ENCODE measurements at places on chromosomes 1 and 21.

- DNase-seq: no peak
Measured at GRCh38 chr21:39088031-39088370, 95.2 kb downstream of the PSMG1 start.

- no peak for DNase-seq
Measured at GRCh38 chr1:56045062-56045461, 534.3 kb downstream of the PLPP3 start.

DNA sequence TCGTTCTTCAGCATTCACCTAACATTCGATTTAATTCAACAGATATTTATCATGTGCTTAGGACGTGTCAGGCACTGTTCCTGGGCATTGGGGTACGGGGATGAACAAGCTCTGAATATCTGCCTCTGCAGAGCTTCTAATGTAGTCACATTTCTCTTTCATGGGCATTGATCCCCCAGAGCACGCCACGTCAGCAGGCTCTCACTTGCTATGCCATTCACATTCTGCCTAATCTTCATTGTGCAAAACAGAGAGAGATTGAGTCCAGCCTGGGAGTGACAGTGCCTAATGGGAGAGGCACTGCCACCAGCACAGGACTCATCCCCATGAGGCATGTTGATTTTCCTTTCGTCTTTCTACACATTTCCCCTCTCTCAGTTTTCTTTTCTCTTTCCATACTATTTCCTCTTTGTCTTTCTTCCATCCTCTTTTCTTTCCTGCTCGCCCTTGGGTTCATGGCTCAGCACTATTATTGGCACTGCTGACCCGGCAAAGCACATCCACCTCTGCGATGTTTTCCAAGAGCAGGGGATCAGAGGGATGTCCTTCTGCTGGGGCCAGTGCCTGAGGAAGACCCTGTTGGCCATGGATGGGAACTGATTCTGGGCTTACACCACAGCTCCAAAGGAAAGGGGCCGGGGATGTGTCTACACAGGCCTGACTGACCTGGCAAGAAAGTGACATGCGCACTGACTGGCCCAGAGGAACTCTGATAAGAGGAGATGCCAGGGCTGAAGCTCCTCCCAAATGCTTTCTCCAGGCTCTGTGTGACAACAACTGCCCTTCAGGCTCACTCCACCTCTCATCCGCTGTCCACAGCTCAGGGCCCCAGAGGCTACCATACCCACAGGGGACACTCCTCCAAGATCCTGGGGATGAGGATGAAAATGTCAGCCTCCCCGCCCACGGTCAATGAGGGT is 195.9 kb downstream of the TOMM20 start:
- no peak for DNase-seq

GRCh38 chr1:225044258-225044657 is 114.8 kb downstream of the DNAH14 start:
- no peak for DNase-seq

GRCh38 chr21:16264319-16264718 is 534.5 kb downstream of the USP25 start:
- no peak for DNase-seq

DNA sequence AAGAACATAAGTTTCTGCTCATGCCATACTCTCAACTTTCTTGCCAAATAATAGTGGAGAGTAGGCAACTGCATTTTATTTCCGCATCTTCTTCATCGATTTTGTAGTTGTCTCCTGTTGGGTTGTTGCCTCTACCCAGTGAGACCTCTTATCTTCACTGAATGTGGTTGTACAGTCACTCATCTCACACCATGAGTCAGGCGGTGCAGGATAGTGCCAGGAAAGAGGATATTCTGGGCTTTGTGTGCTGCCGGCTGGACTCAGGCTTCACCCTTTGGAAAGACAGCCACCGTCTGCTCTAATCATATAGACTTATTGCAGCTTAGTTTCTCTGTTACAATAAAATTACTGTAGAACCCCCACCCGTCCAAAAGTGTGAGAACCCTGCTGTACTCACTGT is 154.3 kb upstream of the USP24 start:
- no peak for DNase-seq

DNA sequence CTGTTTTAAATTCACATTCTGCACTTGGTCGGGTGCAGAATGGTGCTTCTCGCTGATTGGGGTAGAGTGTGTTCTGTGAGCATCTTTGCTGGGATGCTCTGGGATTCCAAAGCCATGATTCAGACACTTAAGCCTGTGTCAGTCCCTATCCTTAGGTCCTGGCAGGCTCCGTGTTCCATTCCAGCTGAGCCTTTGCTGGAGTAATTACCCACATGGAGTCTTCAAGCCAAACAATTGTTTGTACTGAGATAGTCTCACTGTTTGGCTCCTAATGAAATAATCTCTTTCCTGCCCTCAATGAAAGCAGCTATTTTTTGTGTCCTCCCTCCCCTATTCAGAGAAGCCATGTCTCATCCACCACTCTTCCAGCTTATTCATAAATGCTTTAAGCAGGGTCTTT is 18.7 kb downstream of the SMAP2 start:
- no peak for DNase-seq

DNA sequence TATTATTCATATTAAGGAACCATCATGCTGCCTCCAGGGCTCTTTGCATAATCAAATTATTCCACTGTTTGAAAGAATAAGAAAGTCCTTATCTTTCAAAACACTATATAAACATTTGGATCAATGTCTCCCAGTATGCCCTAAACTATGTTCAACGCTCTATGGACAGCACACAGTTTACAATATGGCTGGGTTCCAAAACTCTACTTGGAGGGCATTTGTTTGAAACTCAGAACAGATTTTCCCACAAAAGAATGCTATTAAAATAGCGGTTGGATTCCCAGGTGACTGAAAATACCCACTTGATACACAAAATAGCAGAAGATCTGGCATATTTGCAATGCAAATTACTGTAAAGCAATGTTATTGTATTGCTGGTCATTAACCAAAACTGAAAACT is 3.2 kb downstream of the HAO2 start:
- DNase-seq: no peak

- DNase-seq: no peak
Measured at GRCh38 chr1:100009458-100009857, 39.7 kb downstream of the SLC35A3 start.

DNA sequence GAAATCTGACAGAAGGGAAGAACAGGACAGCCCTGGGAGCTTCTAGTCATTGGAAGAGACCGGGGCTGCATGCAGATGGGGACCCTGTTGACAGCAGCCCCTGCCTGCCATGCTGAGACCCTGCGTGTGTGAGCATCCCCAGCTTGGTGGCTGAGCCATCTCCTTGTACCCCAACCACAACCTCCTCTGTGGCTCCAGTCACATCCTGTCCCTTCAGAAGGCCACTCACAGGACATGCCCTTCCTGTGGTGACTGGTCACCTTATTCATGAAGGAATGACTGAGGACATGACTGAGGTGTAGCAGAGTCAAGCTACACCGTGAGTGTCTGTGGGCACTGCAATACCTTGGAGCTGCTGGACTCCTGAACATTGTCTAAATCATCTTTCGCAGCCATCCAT is 141.8 kb upstream of the ERRFI1 start:
- no peak for DNase-seq

DNA sequence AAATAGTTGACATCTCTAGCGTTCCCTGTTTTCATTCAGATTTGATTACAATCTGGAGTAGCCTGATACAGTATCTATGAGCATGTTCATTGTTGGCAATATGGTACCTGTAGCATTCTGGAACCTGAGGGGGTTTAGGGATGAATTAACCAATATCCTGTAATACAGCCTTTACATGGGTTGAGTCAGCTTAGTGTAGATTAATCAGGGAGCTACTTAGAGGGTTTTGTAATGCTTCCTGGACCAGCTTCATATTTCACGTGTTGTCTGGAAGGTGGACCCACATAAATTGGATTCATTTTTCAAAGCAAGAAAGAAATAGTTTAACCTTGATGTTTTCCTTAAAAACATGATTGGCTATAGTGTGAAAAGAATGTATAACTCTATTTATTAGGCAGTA is 3.6 kb downstream of the OTUD3 start:
- DNase-seq: no peak

GRCh38 chr1:150992626-150993025 is 10.5 kb downstream of the ANXA9 start:
- DNase-seq: no peak

DNA sequence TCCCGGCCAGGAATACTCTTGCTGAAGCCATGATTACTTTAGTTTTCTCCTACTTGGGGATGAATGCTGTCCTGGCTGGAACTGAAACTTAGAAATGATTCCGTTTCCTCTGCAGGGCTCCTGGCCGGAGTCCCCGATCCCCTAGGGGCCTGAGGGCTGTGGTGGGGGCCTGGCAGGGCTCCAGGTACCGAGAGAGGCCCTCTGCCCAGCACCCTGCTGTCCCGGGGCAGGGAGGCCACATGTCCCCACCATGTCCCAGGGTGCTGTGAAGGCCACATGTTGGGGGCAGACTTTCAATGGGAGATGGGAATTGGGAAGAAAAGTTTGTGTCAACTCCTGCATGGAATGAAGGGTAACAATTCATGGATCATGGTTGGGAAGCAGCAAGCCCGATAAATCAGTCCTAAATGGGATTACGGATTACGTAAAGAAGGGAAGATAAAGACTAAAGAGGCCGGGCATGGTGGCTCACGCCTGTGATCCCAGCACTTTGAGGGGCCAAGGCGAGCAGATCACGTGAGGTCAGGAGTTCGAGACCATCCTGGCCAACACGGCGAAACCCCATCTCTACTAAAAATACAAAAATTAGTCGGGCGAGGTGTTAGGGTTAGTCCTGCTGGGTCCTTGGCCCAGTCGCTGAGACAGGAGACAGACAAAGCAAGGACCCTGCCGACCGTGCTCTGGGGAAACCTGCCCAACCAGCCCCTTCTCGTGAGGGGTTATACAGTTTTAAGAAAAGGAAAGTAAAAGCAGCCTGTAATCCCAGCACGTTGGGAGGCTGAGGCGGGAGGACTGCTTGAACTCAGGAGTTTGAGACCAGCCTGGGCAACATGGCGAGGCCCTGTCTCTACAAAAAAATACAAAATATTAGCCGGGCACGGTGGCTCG is 37.6 kb downstream of the MORN1 start:
- DNase-seq: no peak

- DNase-seq: no peak
Measured at GRCh38 chr1:221708987-221709386, 32.9 kb downstream of the DUSP10 start.

DNA sequence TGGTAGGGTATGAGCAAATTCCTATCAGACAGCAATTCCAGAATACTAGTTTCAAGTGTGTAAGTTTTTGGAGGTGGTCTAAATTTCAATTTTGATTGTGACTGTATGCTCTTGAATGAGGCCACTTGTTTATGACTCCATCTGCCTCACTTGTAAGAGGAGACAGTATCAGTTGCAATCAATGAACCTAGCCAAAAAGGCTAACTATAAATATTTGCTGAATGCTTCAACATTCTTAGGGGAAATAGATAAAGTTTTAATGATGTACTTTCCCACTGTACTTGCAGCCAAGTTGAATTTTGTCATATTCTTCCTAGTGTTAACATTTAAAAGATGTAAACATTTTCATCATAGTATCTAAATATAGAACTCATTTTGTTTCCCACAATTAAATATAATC is 32.1 kb upstream of the RWDD3 start:
- no peak for DNase-seq

GRCh38 chr1:202315576-202316168 is 26.1 kb downstream of the UBE2T start:
- DNase-seq: no peak

GRCh38 chr21:35470522-35470921 is 421.4 kb upstream of the RUNX1 start:
- DNase-seq: no peak

DNA sequence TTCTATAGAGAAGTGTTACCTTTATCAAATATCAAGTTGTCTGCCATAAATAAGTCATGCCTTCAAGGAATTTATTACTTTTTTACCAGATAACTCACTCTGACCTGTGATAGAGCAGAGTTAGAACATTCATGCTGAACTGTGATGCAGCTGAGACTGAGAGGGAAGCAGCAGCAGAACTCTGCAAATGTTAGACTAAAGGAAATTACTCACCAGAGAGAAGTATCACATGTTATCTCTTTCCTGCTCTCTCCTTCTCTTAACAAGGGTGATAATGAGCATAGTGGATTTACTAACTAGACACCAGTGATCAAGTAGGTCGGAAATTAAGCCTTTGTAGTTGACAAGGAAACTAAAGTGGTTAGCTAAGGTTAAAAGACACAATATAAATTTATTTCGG is 181.6 kb downstream of the RASAL2 start:
- no peak for DNase-seq

DNA sequence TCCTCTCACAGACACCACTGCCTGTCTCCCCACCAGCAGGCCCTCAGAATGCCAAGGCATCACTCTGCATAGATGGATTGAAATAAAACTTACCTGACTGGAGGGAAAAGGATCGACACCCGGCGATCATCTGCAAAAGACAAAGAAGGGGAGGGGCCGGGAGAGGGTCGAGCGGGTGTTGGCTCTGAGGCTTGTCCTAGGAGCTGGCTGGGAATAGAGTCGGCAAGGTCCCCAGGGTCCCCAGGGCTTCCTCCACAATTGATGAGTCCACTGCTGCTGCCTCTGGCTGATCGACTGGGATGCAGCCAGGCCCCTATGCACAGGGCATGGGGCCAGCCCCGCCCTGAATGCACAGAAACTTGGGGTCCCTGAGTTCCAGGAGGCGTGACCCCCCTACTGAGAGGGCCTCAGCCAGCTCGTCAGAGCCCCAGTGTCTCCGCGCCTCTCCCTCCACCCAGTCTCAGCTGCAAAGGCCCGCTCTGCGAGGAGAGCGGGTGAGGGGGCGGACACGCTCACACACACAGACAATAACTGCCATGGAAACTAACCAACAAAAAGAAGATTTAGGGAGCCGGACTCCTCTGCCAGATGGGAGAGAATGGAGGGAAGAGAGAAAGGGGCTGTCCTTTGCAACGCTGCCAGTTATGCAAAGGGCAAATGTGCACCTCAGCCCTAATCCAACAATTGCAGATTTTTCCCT is at the start of gene KLHDC8A:
TSS of gene KLHDC8A (minus strand) at position 483 of the 700 bp plus-strand sequence. CDS start 13,318 bp downstream, outside the sequence.
- DNase-seq: no peak

GRCh38 chr1:161838362-161838761 is 72.2 kb downstream of the ATF6 start:
- DNase-seq: no peak

GRCh38 chr1:230153641-230154296 is 86.7 kb downstream of the GALNT2 start:
- no peak for DNase-seq

GRCh38 chr21:16502273-16502672 is 772.5 kb downstream of the USP25 start:
- no peak for DNase-seq

DNA sequence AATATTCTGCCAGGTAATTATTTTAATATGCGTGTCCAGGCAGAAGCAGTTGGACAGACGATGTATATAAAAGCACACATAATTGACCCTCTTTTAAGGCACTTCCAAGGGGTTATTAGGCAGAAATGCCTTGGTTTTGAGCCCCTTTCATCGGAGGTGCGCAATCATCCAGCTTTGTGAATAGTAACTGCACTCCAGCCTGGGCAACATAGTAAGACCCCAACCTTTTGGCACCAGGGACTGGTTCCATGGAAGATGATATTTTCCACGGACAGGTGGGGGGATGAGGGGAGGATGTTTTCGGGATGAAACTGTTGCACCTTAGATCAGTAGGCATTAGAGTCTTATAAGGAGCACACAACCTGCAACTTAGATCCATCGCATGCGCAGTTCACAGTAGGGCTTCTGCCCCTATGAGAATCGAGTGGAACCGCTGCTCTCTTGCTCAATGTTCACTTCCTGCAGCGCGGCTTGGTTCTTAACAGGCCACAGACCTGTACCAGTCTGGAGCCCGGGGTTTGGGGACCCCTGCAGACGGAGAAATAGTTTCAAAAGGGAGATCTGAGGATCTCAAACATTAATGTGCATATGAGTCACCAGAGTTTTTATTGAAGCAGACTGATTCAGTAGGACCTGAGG is 1.8 kb upstream of the MCOLN2 start:
- DNase-seq: no peak

GRCh38 chr21:36127250-36127904 is 7.5 kb upstream of the CBR3 start:
- DNase-seq: no peak

Data from activated gamma-delta T cell (primary cell).